ENCODE measurements at places on chromosomes 5 and 9.

GRCh38 chr9:84736081-84736480 is 66.6 kb downstream of the NTRK2 start:
- no peak for DNase-seq

DNA sequence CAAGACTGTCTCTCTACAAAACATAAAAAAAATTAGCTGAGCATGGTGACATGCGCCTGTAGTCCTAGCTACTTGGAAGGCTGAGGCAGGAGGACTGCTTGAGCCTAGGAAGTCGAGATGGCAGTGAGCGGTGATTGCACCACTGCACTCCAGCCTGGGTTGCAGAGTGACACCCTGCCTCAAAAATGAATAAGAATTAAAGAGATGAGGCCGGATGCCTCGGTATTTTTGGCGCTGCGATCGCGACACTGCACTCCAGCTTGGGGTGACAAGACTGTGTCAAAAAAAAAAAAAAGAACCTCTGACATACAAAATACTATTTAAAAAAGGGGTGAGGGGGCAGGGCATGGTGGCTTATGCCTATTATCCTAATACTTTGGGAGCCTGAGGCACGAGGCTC is 7.3 kb downstream of the GPBP1 start:
- DNase-seq: no peak

GRCh38 chr5:58346041-58346440 is 113.8 kb downstream of the PLK2 start:
- DNase-seq: no peak

DNA sequence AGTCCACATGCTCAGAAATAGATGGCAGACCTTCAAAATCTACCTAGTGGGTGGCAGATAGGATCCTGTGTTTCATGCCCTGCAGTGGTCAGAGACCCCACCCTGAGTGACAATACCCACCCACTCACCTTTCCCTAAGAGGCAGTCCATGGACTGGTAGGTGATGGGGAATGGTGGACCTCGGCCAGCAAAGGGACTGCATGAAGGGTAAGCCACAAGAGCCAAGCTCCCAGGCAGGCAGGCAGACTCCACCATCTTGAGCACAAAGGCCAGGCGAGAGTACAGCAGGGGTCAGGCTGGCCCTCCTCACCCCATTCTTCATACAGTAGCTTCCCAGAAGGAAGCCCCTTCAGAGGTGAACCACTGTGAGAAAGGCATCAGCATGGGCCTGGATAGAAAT is 78.4 kb downstream of the SYK start:
- DNase-seq: no peak

- DNase-seq: no peak
Measured at GRCh38 chr5:72692651-72693442, 123.6 kb upstream of the TNPO1 start.

GRCh38 chr9:89374176-89374575 is 55.9 kb downstream of the SECISBP2 start:
- DNase-seq: no peak

DNA sequence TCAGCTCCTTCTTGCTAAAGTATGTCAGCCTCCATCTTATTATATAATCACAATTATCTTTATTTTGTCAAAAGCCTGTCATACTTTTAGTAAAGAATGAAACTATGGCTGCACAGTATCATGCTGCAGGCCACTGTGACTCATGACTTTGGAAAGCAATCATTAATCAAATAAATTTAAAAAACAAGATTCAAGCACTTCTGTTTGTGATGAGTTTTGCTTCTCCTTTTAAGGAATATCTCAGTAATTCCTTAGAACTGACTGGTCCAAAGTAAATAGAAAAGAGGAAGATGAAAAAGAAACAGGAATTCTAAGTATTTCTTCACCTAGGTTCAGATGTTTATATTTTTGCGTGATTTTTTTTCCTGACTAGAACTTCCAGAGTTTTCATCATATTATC is 83.1 kb downstream of the EDIL3 start:
- no peak for DNase-seq

DNA sequence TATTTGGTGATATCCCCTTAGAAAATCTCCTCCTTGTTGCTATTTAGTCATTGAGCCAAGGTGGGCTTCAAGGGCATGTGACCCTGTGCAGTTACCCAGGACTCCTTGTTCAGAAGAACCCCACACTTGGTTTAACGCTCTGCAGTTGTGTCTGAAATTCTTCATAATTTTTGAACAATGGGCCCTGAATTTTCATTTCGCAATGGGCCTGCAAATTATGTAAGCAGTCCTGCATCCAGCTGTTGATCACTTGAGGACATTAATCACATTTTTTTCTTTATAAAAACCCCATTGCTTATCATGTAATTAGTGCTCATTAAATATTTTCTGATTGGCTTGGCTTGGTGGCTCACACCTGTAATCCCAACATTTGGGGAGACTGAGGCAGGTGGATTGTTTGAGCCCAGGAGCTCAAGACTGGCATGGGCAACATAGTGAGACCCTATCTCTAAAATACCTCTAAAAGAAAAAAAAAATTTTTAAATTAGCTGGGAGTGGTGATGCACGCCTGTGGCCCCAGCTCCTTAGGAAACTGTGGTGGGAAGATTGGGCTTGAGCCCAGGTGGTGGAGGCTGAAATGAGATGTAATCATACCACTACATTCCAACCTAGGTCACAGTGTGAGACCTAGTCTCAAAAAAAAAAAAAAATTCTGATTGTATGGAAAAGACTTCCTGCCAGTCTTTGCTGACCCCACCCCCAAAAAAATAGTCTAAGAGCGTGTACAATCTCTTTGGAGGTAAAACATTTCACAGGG is 194.2 kb upstream of the HAPLN1 start:
- no peak for DNase-seq

DNA sequence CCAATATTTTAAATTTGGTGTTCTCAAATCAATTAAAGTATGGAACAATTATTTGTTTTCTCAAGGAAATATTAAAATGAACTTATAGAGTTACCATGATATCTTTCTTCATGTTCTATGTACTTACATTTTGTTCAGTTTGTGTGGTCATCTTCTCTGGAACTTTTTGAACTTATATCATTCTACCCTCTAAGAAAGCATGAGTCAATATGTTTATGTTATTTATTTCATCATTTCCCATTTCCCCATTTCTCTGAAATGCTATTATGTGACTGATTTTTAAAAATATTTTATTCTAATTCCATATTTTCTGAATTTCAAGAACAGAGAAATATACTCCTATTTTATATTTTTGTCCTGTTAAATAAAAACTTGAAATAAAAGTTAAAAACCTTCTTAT is 123.5 kb upstream of the ACOT12 start:
- no peak for DNase-seq

DNA sequence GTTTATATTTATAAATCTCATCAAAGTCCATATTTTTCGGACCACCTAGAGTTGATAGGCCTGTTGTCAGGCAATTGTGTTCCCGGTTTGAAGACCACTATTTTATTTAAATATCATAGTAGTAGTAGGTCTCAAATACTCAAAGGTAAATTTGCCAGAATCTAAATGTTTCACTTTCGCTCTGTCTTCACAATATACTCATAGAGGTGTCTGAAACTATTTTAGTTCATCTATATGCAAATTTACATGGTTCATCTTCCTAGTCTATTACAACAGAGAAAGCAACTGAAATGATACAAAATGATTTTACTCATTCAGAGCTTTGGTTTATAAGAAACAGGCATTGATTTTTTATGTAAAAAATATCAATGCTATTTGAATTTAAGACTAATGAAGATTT is 1897.5 kb downstream of the EFNA5 start:
- DNase-seq: no peak

DNA sequence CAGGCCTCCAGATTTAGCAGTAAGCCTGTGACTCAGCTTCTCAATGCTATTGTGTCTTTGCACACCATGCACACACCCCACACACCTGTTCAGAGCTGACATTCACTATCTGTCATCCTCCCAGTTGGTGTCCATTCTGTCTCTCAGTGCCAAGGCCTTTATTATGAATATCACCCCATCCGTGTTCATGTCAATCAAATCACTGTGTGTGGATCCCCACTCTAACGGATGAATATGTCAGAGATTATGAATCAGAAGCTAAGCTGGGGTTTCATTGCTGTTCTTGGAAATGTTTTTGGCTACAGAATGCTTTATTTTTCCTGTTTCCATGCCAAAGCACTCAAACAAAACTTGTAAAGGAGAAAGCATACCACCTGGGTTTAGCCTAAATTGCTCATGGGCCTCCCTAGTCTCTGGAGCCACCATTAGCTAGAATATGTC is 9.4 kb upstream of the MAMDC2 start:
- no peak for DNase-seq

DNA sequence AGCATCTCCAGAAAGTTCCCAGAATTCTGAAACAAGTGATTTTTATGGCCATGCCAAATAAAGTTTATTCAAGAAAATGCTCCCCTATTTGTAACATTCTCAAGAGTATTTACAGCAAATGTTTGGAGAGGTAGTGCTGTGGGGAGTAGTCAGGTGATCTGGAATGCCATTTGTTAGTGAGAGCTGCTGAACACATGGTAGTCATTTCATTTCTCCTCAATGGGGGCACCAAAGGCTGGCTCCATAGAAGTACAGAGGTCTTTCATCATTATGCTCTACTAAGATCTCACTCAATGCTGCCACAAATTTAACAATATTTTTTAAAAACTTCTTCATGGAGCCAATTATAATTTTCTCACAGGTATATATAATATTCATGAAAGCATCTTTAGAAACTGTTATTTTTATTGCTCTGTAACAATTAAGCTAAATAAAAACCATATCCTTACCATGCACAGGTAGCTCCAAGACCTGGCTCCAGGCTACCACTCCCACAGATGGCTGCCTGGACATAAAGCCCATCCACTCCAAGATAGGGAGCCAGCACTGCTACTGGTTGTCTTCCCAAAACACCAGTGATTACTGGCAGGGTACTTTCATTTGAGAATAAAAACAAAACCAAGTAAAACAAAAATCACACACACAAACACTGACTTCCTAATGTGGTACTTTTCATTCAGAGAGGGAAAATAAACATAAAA is 200.8 kb downstream of the PLK2 start:
- DNase-seq: no peak

DNA sequence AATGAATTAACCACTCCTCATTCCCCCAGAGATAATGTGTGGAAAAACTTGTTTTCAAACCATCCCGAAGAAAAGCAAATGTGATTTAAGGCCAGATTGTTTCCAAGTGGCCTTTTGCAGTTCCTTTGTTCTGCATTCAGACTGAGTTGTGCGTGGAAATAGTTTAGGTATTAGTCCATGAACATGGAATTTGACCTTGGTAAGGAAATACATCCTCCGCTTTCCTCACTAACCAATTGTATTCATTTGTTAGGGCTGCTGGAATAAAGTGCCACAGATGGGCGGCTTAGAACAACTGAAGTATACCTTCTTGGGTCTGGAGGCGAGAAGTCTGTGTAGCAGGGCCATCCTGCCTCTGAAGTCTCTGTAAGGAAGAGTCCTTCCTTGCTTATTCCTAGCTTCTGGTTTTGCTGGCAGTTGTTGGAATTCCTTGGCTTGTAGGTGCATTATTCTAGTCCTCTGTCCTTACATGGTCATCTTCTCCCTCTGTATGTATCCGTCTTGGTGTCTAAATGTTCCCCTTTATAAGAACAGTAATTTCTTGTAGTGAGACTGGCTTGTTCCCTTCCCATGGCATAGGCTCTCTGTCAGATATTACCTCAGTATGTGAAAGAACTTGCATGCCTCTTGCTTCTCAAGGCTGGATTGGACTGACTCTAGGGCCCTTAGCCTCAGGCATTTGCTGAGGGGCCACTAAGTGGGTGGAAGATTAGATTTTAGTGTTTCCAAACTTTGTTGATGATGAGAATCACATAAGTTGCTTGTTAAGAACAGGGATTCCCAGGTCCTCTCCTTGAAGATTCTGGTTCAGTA is 53.9 kb downstream of the RAI14 start:
- DNase-seq: no peak

GRCh38 chr5:176381979-176382378 is 6.4 kb downstream of the NOP16 start:
- no peak for DNase-seq

DNA sequence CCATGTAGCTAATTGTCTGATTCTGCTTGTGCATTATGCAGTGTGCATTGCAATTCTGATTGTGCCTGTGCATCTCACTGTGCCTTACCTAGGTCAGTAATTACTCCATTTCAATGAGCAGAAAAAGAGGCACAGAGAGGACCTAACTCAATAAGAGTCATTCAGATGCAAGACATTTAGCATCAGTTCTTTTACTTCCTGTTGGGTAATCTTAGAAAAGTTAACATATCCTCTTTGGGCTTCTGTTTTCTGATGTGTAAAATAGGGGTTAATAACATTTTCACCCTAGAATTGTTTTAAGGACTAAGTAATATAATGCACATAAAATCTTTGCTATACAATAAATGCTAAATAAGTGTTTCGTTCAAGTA is 7.0 kb upstream of the DCTN4 start:
- DNase-seq: no peak

DNA sequence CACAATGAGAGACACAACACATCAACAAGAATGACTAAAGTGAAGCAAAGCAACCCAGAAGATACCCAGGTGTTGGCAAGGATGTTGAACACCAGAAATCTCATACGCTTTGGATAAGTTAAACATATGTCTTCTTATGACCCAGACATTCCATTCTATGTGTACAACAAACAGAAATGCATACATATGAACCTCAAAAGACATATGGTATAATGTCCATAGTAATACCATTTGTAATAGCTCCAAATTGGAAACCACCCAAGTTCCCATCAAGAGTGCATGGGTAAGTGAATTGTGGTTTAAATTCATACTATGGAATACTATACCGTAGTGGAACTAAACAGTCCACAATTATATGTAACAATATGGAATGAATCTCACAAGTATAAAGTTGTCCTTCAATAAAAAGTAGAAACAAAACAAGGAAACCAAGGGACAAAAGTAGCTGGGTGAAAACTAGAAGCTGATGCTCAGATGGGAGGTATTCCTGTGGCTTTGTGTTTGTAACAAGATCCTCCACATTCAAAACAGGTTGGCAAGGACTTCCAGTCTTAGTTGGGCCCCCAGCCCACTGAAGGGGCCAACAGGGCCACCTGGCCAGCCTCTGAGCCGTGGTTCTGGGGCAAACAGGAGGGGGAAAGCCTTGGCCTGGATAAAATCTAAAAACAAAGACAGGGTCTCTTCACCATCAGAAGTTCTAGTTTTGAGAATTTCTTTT is 171.8 kb upstream of the PITX1 start:
- no peak for DNase-seq

DNA sequence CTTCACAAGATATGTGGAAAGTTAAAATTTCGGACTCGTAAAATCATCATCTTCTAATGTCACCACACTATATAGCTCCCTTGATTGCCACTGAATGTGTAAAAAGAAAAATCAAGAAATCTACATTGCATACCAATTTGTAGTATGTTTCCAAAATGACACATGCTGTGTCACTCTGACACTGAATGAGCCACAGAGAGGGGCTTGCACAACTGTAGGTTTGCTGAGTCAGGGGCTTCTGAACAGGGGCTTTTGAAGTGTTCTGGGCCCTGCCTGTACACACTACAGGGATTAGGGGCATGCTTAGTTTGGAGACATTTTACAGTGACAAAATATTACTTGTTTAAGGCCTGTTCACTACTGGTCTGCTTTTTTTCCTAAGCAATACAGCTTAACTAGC is 234.4 kb upstream of the GRAMD2B start:
- no peak for DNase-seq

GRCh38 chr5:57594436-57594835 is 111.8 kb upstream of the ACTBL2 start:
- DNase-seq: no peak
